NCI-H1694 (cell line): ENCODE measurements at places on chromosomes 12 and 14.
A peak's percentile ranks its signal among the peaks of the same experiment; 100 is the strongest.

- DNase-seq, result no peak
Observed at GRCh38 chr14:65826946-65827345, 414.4 kb downstream of the FUT8 start.

DNA sequence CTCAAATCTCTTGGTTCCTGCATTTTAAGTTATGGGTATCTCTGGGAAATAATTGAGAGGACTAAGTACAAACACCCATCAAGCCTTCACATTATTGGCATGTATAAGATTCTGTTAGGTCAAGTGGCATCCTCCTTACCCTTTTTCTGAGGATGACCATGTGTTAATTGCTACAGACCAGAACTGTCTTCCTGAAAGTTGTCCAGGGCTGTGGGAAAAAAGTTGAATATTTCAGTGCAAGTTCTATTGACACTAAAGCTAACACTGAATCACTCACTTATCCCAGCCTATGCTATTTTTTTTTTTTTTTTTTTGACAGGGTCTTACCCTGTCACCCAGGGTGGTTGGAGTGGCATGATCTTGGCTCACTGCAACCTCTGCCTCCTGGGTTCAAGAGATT lies 130.1 kb upstream of the HIF1A start:
- DNase-seq, result no peak

DNA sequence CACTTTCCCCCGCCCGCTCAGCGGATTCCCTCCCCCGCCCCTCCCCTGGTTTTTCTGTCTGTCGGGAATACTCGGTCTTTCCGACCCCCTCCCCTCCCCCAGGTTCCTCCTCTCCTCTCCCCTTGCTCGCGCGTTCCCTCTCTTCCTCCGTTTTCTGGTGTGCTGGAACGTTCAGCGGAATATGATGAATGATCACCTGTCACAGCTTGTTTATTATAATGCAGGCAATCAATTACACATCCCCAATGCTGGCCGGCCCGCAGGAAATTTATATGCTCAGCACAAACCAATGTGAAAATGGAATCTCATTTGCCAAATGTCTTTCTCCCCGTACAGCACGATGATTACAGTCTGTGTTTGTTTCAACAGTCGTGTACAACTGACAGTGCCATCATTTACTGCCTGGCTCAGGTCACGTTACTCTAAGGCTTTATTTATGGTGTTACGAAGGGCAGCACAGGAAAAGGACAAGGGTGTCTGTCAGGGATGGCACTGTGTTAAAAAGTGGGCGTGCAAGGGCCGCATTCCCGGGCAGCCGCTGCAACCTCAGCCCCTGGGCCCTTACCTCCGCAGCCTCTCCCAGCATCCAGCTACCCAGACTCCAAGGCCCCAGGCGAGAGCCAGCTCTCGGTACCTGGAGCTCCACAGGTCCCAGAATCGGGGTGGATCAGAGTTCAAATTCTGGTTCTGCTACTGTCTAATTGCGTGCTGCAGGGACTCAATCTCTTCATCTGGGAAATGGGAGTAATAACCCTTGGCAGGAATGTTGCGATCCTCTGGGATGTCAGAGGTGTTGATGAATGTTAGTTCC lies 24.7 kb upstream of the MAP1LC3B2 start:
- peak; percentile 40 for DNase-seq

- DNase-seq, result no peak
Observed at GRCh38 chr14:96016501-96017160, 22.5 kb upstream of the C14orf132 start.

DNA sequence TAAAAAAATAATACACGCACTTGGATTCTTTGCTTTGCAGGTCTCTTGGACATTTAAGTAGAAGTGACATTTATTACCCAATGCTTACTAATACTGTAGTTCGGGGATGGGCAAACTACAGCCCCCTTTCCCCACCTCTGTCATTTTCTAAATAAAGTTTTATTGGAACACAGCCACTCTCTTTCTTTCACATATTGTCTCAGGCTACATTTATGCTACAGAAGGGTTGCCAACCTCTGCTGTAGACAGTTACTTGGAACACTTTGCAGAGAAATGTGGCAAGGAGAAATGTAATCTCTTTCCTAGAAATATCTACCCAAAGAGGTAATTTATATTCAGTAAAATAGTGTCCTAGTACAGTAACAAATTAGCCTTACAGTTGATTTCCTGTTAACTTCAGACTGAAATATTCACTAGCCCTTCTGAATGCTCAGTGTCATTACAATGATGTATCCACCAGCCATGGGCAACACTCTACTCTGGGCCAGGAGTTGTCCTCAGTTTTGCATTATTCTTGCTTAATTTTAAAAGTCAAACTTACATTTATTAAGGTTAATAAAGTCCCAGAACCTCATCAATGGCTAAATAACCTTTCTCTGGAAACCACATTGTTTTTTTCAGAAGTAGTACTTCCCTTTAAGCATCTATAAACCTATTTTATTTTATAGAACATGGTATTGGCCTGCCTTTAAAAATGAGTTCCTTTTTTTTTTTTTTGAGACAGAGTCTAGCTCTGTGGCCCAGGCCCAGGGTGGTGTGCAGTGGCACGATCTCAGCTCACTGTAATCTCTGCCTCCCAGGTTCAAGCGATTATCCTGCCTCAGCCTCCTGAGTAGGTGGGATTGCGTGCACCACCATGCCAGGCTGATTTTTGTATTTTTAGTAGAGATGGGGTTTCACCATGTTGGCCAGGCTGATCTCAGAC lies 269.6 kb upstream of the AMIGO2 start:
- DNase-seq, result no peak

DNA sequence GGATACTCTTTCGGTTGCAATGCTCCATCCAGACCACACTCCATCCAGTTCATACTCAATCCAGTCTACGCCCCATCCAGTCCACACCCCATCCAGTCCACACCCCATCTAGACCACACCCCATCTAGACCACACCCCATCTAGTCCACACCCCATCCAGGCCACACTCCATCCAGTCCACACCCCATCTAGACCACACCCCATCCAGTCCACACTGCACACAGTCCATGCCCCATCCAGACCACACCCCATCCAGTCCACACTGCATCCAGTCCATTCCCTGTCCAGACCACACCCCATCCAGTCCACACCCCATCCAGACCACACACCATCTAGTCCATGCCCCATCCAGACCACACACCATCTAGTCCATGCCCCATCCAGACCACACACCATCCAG lies 116.0 kb upstream of the RTL1 start:
- DNase-seq, result no peak

DNA sequence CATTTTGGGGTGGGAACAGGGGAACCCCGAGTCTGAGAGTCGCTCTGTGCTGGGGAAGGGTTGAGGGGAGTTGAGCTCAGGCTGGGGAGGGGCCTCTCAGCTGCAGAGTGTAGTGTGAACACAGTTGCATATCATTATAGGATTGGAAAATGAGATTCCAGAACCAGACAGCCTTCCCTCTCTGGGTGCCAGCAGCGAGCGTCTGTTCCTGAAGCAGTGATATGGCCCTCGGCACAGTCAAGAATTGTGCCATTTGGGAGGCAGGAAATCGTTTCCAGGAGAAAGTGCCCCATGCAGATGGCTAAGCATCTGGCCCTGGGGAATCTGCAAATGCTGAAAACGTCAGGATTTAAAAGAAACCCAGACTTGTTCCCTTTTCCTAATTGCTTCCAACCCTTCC lies 70.4 kb upstream of the SFSWAP start:
- DNase-seq, result peak; percentile 80

DNA sequence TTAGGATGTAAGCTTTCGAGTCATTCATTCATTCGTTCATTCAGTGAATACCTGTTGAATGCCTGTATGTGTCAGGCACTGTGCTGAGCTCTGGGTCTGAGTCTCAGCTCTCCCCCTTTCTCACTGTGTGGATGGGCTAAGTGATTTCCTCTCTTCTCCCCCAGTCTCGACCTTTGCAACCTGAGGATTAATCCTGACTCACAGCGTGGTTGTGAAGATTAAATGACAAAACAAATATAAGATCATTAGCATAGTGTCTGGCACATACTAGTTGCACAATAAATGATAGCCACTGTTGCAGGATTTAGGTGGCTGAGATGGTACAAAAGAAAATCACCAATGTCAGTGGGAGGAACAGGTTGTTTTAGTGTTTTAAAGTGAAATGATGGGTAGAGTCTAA lies 136.7 kb downstream of the GPR135 start:
- DNase-seq, result no peak

GRCh38 chr14:105843444-105844046 lies 317.2 kb downstream of the TMEM121 start:
- DNase-seq, result no peak

DNA sequence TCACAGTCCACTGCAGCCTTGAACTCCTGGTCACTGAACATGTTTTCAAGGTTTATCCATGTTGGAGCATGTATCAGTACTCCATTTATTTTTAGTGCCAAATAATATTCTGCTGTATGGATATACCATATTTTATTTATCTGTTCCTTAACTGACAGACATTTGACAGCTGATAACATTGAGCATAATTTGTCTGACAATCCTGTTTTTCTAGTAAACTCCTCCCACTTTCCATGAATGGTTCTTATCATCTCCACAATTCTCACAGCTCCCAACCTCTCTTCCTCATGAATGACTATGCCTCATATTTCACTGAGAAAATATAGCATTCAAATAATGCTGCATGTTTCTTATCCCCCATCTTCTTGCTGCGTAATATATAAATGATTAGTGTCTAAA lies 33.3 kb downstream of the COCH start:
- no peak for DNase-seq

- no peak for DNase-seq
Observed at GRCh38 chr14:94906991-94907587, 137.2 kb upstream of the GSC start.

GRCh38 chr14:99681832-99682148 lies 2.3 kb upstream of the CYP46A1 start:
- no peak for DNase-seq

GRCh38 chr14:95054346-95055280 lies 102.7 kb downstream of the DICER1 start:
- DNase-seq, result no peak

- DNase-seq, result no peak
Observed at GRCh38 chr12:77751939-77752338, 78.8 kb upstream of the NAV3 start.

DNA sequence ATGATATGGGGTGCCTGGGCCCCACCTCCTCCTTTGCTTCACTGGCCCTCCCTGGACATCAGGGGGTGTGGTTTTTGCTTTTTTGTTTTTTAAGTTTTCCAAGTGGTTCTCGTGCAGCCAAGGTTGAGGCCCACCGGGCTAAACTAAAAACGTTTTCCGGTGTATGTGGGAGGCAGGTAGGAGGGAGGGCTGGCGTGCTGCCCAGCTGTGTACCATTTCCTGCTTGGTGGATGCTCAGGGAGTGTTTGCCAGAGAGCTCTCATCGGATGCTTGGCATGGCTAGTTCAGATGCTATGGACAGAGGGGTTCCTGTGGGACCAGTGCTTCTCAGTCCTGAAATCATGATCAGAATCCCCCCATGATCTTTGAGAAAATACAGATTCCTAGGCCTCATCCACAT lies 246.4 kb downstream of the CACNA1C start:
- DNase-seq, result no peak

DNA sequence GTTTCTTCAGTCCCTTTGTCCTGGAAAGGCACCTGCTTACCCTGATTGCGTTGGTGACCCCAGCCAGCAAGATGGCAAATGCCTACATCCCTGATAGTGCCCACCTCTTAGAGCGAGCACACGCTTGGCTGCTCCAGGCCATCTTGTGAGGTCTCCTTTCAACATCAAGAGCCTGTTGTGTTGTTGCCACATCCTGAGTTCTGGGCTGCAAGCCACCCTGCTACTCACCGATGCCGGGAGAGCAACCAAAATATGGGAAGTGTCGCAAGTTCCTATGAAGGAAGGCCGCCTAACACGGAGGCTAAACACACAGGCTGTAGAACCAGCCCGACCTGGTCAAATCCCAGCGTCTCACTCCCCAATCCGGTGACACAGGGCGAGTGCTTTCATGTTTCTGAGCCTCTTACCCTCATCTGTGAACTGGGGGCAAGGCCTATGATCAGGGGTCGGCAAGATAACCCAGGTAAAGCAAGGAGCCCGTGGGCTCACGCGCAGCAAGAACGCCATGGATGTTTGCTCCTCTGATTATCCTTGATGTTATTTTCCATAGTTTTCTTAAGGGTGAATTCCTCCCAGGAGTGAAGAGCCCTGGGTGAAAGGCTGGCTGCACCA lies 98.4 kb downstream of the LGMN start:
- no peak for DNase-seq

DNA sequence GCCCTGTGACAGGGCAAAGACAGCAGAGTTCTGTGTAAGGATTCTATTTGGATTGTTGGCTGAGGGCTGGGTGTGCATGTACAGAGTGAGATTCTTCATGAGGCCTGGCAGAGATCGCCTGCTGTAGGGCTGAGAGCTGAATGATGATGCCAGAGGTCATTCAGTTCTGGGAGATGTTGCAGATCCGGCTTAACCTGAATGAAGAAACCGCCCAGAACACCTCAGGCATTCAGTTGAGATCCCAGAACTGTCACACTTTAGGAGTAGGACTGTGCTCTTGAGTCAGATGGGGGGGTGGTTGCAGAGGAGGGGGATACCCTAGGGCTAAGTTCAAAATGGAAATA lies 5.8 kb upstream of the EVL start:
- no peak for DNase-seq

DNA sequence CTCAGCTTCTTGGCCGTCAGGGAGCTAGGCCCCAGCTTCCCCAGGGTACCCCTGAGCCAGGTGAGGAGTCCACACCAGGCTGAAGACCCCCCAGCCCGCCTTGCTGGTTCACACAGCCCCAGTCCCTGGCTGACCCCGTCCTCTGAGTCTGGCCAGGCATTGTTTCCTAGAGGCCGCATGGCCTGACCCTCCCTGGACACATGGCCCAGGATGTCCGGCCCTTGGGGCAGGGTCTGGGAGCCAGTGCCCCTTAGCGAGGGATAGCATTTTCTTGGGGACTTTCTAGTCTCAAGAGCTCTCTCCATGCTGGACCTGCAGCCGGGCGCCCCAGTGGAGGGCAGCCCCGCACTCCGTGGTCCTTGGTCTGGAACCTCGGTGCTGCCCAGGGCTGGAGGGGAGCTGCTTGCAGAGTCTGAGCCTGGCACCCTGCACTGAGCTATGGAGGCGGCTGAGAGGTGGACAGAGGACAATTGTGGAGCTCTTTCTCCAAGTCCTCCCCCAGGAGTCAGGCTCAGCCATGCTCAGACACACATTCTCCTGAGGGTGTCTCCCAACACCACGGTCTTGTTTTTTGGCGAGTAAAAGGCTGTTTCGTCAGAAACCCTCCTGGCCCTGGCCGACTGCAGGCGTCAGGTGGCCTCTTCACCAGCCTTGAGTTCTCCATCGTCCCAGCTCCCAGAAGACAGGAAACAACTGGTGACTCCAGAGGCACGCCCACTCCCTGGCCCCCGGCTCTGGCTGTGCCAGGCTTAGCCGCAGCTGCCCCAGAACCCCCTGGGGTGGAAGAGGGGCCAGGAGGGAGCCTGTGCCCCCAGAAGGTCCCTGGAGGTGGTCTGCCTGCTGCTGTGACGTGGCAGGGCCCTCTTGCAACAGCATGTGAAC lies 17.6 kb upstream of the CRIP2 start:
- no peak for DNase-seq

GRCh38 chr12:3242199-3242863 lies 165.2 kb downstream of the TSPAN9 start:
- DNase-seq, result no peak

GRCh38 chr14:42319996-42320395 lies 713.3 kb downstream of the LRFN5 start:
- no peak for DNase-seq

- no peak for DNase-seq
Observed at GRCh38 chr12:4099276-4099675, 174.3 kb upstream of the CCND2 start.

GRCh38 chr12:44968965-44969364 lies 81.9 kb downstream of the DBX2 start:
- no peak for DNase-seq
